ENCODE measurements at places on chromosomes 1 and 21.
A peak's percentile ranks its signal among the peaks of the same experiment; 100 is the strongest.

DNA sequence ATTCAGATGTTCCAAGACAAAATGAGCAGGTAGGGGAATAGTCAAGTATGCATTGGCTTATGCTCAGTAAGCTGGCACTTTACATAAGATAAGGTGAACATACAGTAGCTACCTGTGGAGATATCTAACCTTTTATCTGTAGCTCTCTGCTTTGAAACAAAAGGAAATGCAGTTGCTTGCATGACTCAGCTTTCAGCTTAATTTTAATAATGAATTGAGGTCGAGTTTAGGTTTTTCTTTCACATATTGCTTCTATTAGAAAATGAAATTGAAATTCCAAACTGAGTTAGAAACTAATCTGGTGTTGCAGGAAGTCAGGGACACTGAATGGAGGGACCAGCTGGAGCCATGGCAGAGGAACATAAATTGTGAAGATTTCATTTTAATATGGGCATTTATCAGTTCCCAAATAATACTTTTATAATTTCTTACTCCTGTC is 8.3 kb downstream of the FRRS1 start:
- no peak for DNase-seq

DNA sequence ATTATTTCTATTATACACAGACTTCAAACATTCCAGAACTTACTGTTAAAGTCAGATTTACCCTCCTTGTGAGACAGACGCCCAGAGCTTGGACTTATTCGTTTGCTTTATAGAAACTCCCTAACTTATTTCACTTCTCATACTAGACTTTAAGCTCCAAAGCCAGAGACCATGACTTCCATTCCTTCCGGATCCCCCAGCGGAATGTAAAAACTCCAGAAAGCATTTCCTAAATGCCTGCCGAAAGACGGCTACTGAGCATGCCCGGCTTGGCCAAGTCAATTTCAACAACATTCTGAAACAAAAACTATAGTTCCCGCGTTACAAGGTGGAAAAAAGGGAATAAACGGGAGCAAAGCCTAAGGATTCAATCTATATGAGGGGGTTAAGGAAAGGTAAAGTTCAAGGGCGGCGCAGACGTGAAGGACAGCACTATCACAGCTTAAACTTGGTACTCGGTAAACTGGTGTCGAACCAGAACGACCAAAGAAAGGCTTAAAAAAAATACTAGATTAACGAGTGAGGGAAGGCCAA is 1.1 kb downstream of the USP48 start:
- no peak for DNase-seq

DNA sequence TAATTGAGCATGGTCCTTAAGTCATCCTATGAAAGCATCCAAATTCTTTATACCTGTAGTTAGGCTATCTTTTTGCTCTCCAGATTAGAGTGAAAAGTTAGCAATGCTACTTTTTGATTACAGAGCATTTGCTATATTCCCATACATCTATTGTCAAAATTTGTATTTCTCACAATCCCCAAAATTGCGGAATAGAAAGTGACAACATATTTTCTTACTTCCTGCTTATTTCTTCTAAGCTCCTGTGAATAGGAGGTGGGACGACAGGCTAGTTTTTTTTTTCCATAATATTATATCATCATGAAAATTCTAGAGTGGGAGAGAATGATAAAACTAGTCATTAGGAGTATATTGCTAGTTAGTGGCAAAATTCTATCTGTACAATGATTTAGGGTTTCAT is 264.0 kb upstream of the DPYD start:
- no peak for DNase-seq

GRCh38 chr1:39657923-39658485 is 13.9 kb downstream of the NT5C1A start:
- peak; percentile 30 for DNase-seq

DNA sequence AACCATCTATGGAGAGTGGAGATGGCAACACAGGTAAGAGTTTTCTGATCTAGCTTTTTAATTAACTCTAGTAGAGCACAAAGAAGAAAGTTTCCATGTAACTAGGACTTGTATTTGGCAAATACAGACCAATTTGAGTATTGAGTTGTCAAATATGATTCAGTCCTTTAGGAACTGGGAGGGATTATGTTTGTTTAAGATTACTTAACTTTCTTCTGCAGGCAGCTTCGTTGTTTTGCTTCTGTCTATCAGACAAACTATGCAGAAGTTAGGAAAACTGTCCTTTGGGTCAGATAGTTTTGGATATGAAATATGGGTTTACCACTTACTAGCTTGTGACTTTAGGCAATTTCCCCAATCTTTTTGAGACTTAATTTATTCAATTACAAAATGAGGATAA is 111.8 kb downstream of the POU2F1 start:
- no peak for DNase-seq

- no peak for DNase-seq
Observed at GRCh38 chr1:160747717-160748116, 8.7 kb downstream of the SLAMF7 start.
